ENCODE measurements at places on chromosomes 2 and 18. TPM values are rescaled to one million over a fixed set of nuclear protein-coding genes. Genes with fewer than 3 reads are reported as not detected.

GRCh38 chr2:130388221-130388907, 32.5 kb downstream of the PTPN18 start:
- no peaks in the 10 kb centered on the region for H3K36me3 ChIP-seq
- H3K27me3 ChIP-seq: no peaks in the 10 kb centered on the region
- H3K27ac ChIP-seq: no peak overlapping the region
- no peak for DNase-seq

GRCh38 chr2:62968668-62969067, 82.0 kb upstream of the OTX1 start:
- H3K4me3 ChIP-seq: no peak overlapping the region
- no peak for DNase-seq
- H3K36me3 ChIP-seq: no peaks in the 10 kb centered on the region
- H3K27ac ChIP-seq: no peak overlapping the region
- H3K27me3 ChIP-seq: no peaks in the 10 kb centered on the region

The UGT1A4 gene
- polyA plus RNA-seq: 0.84 TPM

GRCh38 chr2:120373424-120373823, 27.5 kb downstream of the INHBB start:
- no peaks in the 10 kb centered on the region for H3K4me1 ChIP-seq
- no peaks in the 10 kb centered on the region for H3K27me3 ChIP-seq
- no peaks in the 10 kb centered on the region for H3K36me3 ChIP-seq
- no peak overlapping the region for H3K4me3 ChIP-seq
- H3K27ac ChIP-seq: no peak overlapping the region
- DNase-seq: no peak

DNA sequence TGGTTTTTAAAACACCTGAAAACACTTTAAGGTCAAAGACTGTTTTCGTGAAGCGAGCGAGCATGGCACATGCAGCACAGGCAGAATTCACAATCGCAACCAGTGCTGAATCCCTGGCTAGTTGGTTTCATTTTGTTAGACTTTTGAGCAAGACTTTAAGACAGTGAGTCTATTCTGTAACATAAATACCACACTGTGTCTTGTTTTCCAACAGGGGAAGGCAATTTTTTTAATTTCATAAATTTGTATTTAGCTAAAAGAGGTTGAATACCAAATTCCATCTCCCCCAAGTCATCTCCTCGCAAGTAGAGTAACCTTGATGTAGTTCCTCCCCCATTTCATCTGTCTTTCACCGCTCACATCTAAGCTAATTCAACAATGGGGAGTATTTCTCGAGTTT, 1.4 kb downstream of the CERKL start:
- DNase-seq: no peak
- no peaks in the 10 kb centered on the region for H3K36me3 ChIP-seq
- H3K27me3 ChIP-seq: no peaks in the 10 kb centered on the region

GRCh38 chr2:177422271-177422670, 29.7 kb downstream of the AGPS start:
- H3K36me3 ChIP-seq: no peaks in the 10 kb centered on the region
- H3K27ac ChIP-seq: no peak overlapping the region
- H3K27me3 ChIP-seq: no peaks in the 10 kb centered on the region
- no peak for DNase-seq

DNA sequence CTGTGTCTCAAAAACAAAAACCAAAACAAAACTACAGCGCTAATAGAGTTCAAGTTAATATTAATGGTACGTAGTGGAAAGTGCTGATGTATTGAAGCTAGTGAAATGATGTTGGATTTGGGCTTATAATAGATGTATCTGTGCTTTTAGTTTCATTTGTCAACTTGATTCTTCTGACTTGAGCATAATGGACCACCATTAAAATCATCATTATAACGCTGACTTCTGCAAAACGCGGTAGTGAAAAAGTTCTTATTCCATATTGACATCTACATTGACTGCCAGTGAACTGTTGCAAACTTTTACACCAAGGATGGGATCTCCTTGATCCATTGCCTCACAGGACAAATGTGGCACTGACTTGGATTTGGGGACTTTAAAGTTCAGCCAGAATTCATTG, 85.0 kb downstream of the LPIN1 start:
- H3K4me3 ChIP-seq: no peak overlapping the region
- no peaks in the 10 kb centered on the region for H3K27me3 ChIP-seq
- H3K36me3 ChIP-seq: no peaks in the 10 kb centered on the region
- H3K4me1 ChIP-seq: peaks cover 13% of the 10 kb centered on the region
- DNase-seq: no peak

- no peak for DNase-seq
- H3K4me1 ChIP-seq: no peaks in the 10 kb centered on the region
- H3K36me3 ChIP-seq: no peaks in the 10 kb centered on the region
- no peaks in the 10 kb centered on the region for H3K27me3 ChIP-seq
- no peak overlapping the region for H3K4me3 ChIP-seq
Observed at GRCh38 chr2:119028327-119029174, 86.6 kb downstream of the MARCO start.

DNA sequence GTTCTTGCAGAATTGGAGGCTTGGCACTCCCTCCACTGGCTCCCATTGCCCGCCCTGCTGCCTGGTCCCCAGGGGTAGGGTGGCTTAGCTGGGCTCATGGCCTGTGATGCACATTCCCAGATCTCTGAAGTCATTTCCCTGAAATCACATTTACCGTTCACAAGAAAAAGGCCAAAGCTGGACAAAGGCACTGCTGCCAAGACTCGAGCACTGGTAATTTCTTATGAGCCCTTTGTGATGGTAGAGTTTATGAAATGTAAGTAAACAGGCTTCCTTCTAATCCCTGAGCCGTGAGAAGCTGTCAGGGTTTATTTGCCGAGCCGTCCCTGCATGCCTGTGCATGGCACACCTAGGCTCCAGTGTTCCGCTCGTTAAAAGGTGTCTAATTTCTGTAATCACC, 247.2 kb upstream of the EPAS1 start:
- H3K36me3 ChIP-seq: no peaks in the 10 kb centered on the region
- no peak overlapping the region for H3K4me3 ChIP-seq
- no peak overlapping the region for H3K27ac ChIP-seq
- no peaks in the 10 kb centered on the region for H3K27me3 ChIP-seq
- DNase-seq: no peak
- peaks cover 5% of the 10 kb centered on the region for H3K4me1 ChIP-seq

DNA sequence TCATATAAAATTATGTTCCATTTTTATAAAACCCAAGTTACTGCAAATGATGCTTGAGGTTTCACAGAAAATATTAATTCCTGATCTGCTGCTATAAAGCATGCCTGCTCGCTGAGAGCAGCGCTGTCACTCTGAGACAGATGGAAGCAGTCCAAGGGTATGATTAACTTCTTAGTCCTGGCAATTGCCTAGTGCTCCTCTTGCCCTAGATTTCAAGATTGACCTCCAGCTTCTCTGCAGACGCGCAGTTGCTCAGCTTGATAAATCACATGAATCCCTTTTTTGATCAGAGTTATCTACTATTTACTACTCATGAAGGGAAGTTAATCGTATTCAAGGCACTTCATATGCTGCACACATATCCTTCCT, 154.6 kb upstream of the REV1 start:
- DNase-seq: no peak
- no peaks in the 10 kb centered on the region for H3K4me1 ChIP-seq
- no peaks in the 10 kb centered on the region for H3K27me3 ChIP-seq
- no peak overlapping the region for H3K4me3 ChIP-seq

DNA sequence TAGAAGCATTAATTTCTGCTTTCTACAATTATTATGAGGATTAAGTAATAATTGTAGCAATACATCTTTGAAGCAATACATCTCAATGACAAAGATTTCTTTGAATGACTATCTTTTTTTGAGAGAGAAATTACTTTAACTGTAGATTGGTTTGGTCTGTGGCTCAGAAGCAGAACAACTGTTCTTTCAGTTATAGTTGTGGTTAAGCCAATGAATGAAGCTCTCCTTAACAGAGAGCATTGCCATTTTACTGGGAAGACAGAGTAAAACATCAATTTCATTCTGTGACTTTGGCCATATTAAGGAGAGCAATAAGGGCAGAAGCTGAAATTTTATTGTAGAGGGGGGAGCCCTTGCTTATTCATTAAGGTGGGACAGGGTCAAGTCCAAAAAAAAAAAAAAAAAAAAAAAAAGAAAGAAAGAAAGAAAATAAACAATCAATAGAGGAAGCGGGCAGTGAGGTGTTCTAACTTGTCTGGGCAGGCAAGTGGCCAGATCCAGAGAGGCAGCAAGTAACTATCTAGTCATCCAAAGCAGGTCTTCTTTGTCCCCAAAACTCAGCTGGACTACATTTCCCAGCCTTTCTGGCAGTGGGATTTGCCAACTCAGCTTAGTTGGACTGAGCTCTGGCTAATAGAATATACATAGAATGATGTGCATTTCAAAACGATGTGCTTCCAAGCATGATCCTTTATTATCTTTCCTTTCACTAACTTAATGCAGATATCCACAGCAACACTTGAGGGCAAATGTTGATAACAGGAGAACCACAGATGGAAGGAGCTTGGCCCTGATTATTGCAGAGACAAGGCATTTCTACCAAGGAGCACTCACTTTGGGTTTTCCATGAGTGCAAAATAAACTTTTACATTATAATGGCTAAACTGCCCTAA, 462.7 kb upstream of the CDH20 start:
- no peak overlapping the region for H3K4me3 ChIP-seq
- no peaks in the 10 kb centered on the region for H3K4me1 ChIP-seq
- no peak overlapping the region for H3K27ac ChIP-seq
- no peaks in the 10 kb centered on the region for H3K27me3 ChIP-seq

DNA sequence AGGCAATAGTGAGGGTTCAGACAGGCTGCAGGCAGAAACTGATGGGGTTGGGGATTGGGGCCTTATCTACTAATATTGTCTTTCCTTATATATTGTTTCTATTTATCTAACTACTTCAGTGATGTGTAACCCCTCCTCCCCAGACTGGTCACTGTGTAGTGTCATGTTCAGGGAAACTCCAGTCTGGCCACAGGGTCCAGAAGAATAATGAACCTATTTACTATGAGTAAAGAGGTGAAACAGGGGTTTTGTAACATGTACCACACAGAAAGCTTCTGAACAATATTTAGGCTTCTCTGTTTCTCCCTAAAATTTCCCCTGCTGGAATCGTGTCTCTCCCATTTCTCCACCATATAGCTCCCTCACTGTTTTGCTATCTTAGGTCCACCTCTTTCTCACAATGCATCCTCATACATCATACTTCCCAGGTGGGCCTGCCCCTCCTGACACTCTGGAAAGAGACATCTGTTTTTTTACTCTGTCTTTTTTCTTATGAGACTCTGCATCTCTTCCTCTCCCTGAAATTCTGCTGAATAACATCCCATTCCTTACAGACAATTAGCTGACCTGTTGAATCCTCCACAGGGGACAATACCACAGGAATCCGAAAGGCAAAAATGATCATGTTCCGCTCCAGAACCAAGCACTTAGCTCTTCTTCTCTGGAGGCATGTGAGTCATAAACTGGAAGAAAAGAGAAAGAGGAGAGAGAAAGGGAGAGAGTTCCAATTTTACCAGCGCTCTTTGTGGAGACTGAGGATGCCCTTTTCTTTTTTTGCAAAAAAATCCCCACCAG, 154.8 kb downstream of the ZEB2 start:
- H3K4me3 ChIP-seq: no peak overlapping the region
- no peak for DNase-seq
- H3K27ac ChIP-seq: no peak overlapping the region
- H3K4me1 ChIP-seq: no peaks in the 10 kb centered on the region
- H3K27me3 ChIP-seq: no peaks in the 10 kb centered on the region

The PDE11A gene
- polyA plus RNA-seq: 0.58 TPM

DNA sequence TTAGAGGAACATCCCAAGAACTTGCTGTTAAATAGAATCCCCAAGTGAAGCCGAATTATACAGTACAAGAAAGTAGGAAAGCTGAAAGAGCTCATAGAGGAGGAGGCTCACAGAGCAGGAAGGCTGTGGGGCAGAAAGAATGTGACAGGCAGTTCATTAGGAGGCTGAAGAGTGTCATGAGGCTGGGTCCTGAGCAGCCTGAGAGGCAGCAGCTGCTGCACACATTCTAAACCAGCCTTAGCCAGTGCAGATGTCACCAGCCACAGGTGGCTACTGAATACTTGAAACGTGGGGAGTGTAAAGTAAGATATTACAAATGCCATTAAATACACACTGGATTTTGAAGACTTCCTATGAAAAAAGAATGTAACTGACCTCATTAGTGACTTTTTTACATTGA, 490.2 kb upstream of the KLHL29 start:
- H3K4me3 ChIP-seq: no peak overlapping the region
- no peak overlapping the region for H3K27ac ChIP-seq
- H3K4me1 ChIP-seq: no peaks in the 10 kb centered on the region
- no peaks in the 10 kb centered on the region for H3K27me3 ChIP-seq

GRCh38 chr2:169001116-169001815, 29.9 kb downstream of the ABCB11 start:
- no peaks in the 10 kb centered on the region for H3K4me1 ChIP-seq
- no peaks in the 10 kb centered on the region for H3K27me3 ChIP-seq
- no peak for DNase-seq
- no peak overlapping the region for H3K27ac ChIP-seq

GRCh38 chr2:174836377-174836994, 72.2 kb upstream of the CHRNA1 start:
- H3K27me3 ChIP-seq: no peaks in the 10 kb centered on the region
- no peaks in the 10 kb centered on the region for H3K36me3 ChIP-seq
- H3K4me3 ChIP-seq: no peak overlapping the region
- no peak overlapping the region for H3K27ac ChIP-seq
- DNase-seq: no peak

GRCh38 chr2:105325389-105325963, 4.1 kb downstream of the TGFBRAP1 start:
- no peaks in the 10 kb centered on the region for H3K36me3 ChIP-seq
- DNase-seq: no peak
- peak overlapping the region; percentile 23 for H3K27ac ChIP-seq
- no peaks in the 10 kb centered on the region for H3K4me1 ChIP-seq

The HDHD2 gene
- 46.2 TPM for polyA plus RNA-seq

The ACTG2 gene
- polyA plus RNA-seq: 6.6 TPM

The EPHA4 gene
- 4.8 TPM for polyA plus RNA-seq

The MYO5B gene
- 17.8 TPM for polyA plus RNA-seq

The DLX1 gene
- not detected for polyA plus RNA-seq

- no peak for DNase-seq
- H3K36me3 ChIP-seq: no peaks in the 10 kb centered on the region
- no peaks in the 10 kb centered on the region for H3K27me3 ChIP-seq
- no peaks in the 10 kb centered on the region for H3K4me1 ChIP-seq
Observed at GRCh38 chr2:144111437-144111836, 408.5 kb downstream of the ZEB2 start.

DNA sequence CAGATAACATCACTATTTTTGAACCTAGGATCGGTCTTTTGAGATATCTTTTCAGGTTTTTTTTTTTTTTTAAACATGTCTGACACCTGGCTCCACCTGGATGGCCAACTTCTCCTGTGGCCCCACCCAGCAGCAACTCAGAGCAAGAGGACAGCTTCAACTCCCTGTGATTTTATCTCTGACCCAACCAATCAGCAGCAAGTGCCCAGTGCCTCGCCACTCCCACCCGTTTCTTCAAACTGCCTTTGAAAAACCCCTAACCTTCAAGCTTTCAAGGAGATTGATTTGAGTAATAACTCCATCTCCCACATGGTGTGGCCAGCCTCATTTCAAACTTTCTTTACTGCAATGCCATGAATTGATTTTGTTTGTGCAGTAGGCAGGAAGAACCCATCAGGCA, 19.0 kb downstream of the MYO3B start:
- no peak overlapping the region for H3K4me3 ChIP-seq
- no peaks in the 10 kb centered on the region for H3K4me1 ChIP-seq

- no peak for DNase-seq
- no peak overlapping the region for H3K4me3 ChIP-seq
- no peak overlapping the region for H3K27ac ChIP-seq
- no peaks in the 10 kb centered on the region for H3K36me3 ChIP-seq
- H3K4me1 ChIP-seq: no peaks in the 10 kb centered on the region
Observed at GRCh38 chr18:28729321-28729720, 552.4 kb upstream of the CDH2 start.

Data from kidney (tissue), 22 donors.